ENCODE measurements at places on chromosomes 2 and 18. TPM values are rescaled to one million over a fixed set of nuclear protein-coding genes. Genes with fewer than 3 reads are reported as not detected.

Gene CYS1
- 2.6 TPM for total RNA-seq

Gene SERPINB7
- total RNA-seq = not detected

Gene UGT1A4
- not detected for total RNA-seq

DNA sequence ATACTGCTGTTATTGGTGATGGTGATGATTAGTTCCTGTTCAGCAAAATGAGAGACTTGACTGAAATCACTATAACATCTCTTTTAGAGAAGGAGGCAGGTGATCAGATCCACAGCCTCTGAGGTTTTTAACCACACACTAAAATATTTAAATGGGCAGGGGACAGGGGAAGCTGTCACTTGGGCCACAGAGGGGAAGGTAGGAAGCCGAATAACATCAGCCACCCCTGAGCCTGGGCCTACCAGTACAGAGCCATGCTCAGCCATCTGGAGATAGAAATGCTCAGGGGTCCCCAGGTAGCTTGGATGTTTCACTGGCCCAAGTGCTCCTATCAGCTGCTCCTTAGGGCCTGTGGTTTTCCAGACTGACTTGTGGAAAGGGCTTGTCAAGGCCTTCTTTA, 122.3 kb downstream of the MRO start:
- no peak for DNase-seq
- H3K27ac ChIP-seq = no peak overlapping the region
- H3K4me1 ChIP-seq = no peaks in the 10 kb centered on the region

DNA sequence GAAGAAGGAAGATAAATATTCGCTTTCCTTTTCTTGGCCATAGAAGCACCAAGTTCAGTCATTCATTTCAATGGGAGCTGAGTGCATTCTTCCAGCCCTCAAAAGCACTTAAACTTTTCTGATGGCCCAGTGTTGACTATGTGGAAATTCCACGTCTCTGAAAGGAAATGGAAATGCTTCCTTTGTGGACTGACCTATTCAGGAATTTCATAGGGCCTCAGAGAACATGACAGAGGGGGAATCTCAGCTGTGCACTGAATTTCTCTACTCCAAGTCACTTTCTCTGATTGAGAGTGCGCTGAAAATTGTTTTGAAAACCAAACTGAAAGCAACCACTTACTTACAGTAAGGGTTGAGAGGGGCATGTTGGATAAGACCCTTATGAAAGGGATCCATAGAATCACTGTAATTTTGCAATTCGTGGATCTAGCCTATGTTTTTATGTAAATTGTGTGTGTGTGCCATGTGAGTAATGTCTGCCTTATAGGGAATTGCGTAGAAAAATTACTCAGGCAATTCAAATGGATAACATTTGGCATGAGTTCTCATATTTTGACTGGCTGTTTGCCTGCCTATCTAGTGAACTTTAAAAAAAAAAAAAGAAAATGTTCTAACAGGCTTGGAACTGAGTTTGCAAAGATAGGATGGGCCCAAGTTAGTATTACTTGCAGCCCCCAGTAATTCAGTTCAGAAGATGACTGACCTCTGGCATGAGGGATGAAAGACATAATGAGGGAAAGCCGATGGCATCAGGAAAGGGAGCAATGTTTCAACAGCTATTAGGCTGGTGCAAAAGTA, 437.0 kb downstream of the PTPRM start:
- H3K36me3 ChIP-seq = no peaks in the 10 kb centered on the region
- H3K4me1 ChIP-seq = peaks cover 29% of the 10 kb centered on the region
- no peaks in the 10 kb centered on the region for H3K27me3 ChIP-seq

DNA sequence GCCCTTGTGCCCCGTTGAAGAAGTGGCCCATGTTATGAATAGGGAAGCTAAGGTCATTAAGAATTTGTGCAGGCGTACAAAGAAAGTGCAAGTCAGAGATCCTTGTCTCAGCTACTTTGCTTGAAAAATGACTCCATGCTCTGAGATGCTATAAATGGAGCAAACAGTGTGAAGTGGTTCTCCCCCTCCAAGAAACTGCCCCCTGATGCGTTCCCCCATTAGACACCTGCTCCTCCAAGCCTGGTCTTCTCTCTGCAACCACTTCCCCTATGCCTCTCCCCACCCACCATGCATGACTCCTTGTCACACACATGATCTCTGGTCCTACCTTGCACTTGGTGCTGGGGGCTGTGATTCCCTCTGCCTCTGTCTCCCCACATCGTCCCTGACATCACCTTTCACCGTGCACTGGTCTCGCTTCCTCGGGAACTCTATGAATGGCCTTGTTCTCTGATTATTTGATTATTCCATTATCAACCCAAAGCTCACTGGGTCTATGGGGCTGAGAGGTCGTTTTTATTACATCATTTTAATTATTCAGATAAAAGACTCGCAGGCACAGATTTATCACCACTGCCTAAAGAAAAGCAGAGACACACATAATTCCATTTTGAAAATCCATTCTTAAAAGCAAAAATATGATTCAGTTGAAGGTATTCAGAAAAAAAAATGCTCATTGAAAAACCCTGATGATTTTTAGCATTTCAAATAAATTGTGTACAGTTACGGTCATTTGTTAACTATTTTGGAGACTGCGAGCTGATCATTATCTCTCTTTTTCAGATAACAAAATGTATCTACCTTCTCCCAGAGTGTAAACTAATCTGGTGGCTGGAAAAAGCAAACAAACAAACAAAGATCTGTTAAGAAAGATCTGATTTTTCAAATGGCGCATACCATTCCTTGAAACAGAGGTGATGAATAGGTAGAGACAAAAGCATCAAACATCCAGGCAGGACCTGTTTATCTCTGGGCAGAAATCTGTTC, 294.9 kb downstream of the SOX11 start:
- H3K4me3 ChIP-seq = no peak overlapping the region
- DNase-seq = no peak
- no peak overlapping the region for H3K27ac ChIP-seq
- no peaks in the 10 kb centered on the region for H3K36me3 ChIP-seq
- peaks cover 4% of the 10 kb centered on the region for H3K27me3 ChIP-seq

DNA sequence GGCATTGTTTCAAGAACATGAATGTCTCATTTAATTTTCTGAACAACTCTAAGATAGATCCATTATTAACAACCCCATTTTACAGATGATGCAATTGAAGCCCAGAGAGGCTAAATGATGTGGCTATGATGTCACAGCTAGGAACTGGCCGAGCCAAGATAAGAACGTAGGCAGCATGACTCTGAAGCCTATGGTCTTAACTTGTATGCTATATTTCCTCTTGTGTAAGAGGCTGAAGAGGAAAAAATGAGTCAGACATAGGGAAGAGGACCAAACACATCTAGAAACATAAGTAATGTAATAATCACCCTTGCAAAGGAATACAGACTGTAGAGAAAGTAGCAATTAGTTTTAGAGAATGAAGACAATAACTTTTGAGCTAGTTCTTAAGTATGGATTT, 416.8 kb downstream of the FIGN start:
- DNase-seq = no peak
- H3K27ac ChIP-seq = no peak overlapping the region
- H3K4me1 ChIP-seq = no peaks in the 10 kb centered on the region
- no peaks in the 10 kb centered on the region for H3K27me3 ChIP-seq
- no peaks in the 10 kb centered on the region for H3K36me3 ChIP-seq
- H3K4me3 ChIP-seq = no peak overlapping the region

- no peak for DNase-seq
- H3K36me3 ChIP-seq = no peaks in the 10 kb centered on the region
- H3K4me1 ChIP-seq = no peaks in the 10 kb centered on the region
- H3K27me3 ChIP-seq = no peaks in the 10 kb centered on the region
- H3K4me3 ChIP-seq = no peak overlapping the region
Measured at GRCh38 chr2:240333985-240334384, 101.5 kb upstream of the GPC1 start.

GRCh38 chr2:18750672-18751554, 161.5 kb upstream of the NT5C1B start:
- no peaks in the 10 kb centered on the region for H3K4me1 ChIP-seq
- H3K4me3 ChIP-seq = no peak overlapping the region
- no peak overlapping the region for H3K27ac ChIP-seq
- no peak for DNase-seq

DNA sequence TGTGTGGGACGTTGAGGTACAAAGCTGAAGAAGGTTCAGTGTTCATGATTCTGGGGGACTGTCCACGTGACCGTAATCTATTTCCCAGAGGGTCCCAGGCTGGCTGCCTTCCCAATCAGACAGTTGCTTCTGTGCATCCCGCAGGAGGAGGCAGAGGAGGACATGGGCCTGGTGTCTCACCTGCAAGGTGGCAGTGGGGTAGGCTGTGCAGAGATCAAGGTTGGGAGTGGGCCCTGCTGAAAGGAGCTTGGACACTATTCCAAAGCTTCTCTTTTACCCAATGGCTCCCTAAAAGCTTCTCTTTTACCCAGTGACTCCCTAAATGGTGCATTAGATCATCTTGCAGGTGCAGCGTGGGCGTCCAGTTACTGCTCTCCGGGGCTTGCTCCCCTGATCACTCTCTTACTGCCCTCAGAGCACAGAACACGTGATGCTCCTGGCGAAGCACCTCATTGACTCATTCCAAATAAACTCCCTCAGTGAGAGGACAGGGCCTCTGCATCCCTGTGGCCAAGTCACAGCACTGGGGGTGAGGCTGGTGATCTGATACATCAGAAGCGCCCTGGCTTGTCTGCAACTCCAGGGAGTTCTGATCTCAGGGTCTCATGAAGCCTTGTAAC, 41.5 kb downstream of the RNF144A start:
- no peak for DNase-seq
- H3K27ac ChIP-seq = no peak overlapping the region
- no peaks in the 10 kb centered on the region for H3K27me3 ChIP-seq
- no peak overlapping the region for H3K4me3 ChIP-seq

Data from lower lobe of right lung (tissue), 2 donors.